ENCODE measurements at places on chromosomes 2 and 18.
A peak's percentile ranks its signal among the peaks of the same experiment; 100 is the strongest.

- DNase-seq, result no peak
Observed at GRCh38 chr2:203585516-203585915, 50.4 kb upstream of the RAPH1 start.

GRCh38 chr18:77201506-77201905 lies 48.1 kb upstream of the GALR1 start:
- DNase-seq, result no peak

DNA sequence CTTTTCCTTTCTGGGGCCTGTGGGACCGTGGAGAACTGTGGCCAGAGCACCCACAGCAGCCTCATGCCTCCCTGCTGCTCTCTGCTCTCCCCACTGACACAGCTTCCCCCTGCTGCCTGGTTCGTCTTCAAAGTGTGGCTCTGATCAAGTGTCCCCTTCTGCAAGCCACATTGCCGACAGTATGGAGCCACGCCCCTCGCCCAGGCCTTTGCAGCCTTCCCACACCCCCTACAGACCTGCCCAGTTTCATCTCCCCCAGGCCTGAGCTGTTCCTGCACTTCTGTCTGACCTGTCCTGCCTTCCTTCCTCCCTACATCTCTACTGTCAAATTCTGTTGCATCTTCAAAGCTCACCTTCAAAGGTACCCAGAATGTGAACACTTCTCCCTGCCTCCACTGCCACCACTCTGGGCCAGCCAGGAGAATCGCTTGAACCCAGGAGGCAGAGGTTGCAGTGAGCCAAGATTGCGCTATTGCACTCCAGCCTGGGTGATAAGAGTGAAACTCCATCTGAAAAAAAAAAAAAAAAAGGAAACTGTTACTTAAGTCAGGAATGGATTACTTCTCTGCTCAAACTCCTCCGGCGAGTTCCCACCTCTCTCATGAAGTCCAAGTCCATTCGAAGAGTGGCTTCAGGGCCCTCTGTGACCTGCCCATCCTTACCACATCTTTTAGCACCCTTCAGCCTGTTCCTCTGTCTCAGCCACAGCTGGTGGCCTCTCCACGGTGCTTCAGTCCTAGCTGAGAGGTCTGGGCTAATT lies 29.0 kb upstream of the CATIP start:
- no peak for DNase-seq

DNA sequence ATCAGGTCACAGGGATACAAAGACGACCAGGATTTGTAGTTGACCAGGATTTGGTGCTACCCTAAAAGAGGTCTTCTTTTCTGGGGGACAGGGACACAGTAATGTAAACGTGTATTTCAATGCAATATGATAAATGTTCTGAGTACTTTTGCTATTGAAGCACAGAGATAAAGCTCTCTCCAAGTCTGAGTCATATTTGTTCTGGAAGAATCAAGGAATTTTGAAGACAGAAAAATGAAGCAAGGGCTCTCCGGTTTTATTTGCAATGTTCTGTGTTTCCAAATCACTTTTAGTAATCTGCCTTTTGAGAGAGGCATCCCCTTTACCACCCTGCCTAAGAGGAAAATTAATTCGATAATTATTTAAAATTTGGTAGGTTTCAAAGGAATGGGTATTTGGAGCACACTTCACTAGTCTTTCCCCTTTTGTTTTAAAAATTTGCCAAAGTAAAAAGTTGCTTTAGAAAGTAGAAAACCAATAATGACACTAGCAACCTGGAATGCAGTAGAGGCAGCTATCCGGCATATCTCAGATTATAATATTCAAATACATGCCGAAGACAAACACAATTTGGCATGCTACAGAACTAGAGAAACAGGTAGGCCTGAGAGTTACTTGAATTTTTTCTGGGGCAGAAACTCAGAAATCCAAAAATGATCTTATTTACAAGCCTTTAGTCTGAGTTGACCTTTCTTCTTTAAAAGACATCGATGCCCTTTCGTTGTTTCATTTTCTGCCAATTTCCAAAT lies 82.7 kb downstream of the MREG start:
- no peak for DNase-seq

DNA sequence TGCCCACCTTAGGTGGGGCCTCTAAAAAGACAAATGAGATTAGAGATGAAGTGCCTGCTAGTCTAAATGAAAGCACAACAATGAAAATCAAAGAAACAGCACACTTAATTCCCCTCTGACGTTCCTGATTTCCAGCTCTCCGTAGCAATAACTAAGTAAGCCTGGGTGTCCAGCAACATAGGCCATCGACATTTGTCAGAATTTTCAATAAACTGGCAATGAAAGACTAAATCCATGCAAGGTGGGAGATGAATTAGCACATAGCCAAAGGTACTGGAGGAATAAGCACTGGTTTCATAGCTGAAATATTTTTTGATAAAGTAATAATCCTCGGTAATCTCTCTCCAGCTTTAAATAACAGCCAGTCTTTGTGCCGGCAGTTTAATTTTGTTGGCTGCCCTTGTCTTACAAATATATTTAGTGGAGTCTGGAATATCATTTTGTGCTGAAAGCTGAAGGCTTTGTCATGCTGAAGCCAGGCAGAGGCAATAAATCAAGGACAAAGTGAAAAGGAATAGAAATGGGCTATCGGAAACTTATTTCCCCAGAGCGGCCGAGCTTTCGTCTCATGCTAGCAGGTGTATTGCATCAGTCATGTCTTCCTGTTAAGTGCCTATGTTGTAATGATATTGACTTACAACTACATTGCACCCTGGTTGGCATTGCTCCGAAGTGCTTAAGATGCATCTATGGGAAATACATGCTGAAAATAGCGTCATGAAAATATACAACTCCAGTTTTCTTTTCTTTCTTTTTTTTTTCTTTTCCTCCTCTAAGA lies 790.1 kb downstream of the CNTNAP5 start:
- DNase-seq, result no peak

- no peak for DNase-seq
Observed at GRCh38 chr2:233551491-233551890, 15.1 kb downstream of the USP40 start.

DNA sequence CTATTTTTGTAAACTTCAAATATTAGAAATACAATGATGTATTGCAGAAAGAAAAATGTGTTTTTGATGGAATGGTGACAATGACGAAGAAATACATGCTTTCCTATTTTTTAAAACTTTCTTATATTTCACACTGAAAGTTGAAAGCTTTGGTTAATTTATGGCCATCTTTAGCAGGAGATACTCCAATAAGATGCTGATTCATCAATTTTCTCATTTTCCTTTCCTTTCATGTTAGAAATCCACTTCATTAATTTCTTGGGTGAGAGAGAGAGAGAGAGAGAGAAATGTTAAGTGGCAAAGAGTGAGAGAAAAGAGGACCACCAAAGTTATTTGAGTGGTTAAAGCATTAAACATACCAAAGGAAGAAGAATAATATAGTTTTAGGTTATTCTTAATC lies 28.6 kb upstream of the MAP2 start:
- DNase-seq, result no peak

DNA sequence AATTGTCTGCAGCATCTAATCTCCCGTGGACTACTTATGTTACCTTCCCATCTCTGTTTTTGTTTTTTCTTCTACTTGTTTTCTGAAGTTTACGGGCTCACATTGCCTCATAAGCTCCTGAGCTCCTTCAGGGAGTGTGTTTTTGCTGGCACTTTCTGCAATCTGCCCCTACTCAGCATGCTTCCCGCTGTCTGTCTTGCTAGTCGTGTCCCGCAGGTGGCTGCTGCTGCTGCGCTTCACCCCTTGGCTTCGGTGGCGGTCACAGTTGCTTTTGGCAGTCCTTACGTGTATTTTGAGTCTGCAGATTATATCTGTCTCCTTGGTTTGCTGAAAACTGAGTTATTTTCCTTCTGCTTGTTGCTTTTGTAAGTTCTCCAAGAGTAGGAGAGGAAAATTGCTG lies 37.3 kb downstream of the FER1L5 start:
- no peak for DNase-seq

DNA sequence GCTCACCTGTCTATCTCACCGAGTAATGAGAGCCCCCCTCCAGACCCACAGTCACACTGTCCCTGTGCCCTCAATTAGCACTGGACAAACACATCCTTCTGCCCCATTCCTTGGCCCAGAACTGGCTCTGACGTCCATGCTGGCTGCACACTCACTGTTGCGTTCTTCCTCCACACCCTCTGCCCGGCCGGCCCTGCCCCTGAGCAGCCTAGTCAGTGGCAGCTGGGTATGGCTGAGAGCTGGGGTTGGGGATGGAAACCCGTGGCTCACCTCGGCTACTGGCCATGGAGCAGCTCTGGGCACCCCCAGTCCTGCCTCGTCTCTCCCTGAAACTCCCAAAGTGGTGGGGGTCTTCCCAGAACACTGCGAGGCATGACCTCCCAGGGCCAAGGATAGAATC lies 6.5 kb upstream of the UCN start:
- DNase-seq, result no peak

GRCh38 chr18:22988208-22988607 lies 55.1 kb downstream of the RBBP8 start:
- DNase-seq, result no peak

- DNase-seq, result no peak
Observed at GRCh38 chr2:171712051-171712450, 24.8 kb downstream of the DYNC1I2 start.

DNA sequence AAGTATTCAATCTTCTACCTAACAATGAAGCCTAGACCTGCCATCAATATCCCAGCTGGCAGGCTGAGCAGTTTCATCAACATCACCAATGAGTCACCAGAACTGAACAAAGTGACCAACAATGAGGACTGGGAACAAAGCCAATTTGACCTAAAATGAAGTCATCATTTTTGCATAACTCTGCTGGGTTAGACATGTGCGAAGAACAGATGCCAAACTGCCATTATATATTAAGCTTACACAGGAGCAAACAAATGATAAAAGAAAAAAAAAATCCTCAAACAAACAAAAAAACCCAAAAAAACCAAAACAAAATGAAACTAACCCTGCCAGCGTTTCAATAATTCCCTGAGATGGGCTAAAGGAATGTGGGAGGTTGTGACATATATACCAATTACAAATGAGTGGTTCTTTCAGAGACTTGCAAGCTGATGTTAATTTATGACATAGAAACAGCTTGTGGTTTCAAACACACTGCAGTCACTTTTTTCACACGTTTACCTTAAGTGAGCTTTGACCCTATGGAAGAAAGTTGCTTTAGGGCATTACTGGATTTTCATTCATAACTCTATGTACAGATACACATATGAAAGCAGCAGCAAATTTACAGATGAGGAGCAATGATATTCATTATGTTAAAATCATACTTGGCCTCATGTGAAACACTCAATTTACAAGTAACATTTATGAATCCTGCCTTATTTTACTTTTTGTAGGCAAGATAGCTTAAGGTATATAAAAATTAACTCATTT lies 56.9 kb upstream of the CCDC141 start:
- DNase-seq, result peak; percentile 84

DNA sequence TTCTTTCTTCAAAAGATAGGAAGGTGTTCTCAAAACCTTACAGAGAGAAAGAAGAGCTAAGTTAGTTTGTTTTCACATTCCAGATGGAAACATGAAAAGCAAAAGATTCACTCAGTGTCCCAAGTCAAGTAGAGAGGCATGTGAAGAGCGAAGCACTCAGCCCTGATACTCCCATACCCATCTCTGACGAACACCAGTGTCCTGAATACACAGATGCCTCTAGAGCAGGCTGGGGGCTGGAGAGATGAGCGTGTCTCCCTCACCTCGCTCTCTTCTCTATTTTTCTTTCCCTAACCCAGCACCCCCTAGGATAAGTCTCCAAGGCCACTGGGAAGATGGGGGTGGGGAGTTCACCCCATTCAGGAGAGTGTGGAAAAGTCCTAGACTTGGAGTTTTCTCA lies 227.8 kb downstream of the TMEM163 start:
- no peak for DNase-seq

GRCh38 chr18:62610701-62611411 lies 88.0 kb downstream of the ZCCHC2 start:
- DNase-seq, result no peak

GRCh38 chr2:141889788-141890187 lies 241.0 kb downstream of the LRP1B start:
- DNase-seq, result no peak

GRCh38 chr2:51650769-51651168 lies 618.8 kb upstream of the NRXN1 start:
- no peak for DNase-seq

GRCh38 chr2:63834401-63834800 lies 7.3 kb upstream of the UGP2 start:
- no peak for DNase-seq

GRCh38 chr2:146262606-146263005 lies 1582.2 kb upstream of the ACVR2A start:
- DNase-seq, result no peak

- DNase-seq, result no peak
Observed at GRCh38 chr2:10498525-10499274, 50.6 kb upstream of the ODC1 start.

DNA sequence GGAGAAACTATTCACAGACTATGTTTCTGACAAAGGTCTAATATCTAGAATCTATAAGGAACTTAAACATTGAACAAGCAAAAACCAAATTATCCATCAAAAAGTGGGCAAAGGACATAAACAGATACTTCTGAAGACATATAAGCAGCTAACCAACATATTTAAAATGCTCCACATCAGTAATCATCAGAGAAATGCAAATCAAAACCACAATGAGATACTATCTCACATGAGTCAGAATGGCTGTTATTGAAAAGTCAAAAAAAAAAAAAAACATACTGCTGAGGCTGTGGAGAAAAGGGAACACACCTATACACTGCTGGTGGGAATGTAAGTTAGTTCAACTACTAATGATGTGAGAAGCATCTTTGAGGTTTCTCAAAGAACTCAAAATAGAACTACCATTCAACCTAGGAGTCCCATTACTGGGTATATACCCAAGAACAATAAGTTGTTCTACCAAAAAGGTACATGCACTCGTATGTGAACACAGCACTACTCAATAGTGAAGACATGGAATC lies 220.4 kb upstream of the TFPI start:
- no peak for DNase-seq

DNA sequence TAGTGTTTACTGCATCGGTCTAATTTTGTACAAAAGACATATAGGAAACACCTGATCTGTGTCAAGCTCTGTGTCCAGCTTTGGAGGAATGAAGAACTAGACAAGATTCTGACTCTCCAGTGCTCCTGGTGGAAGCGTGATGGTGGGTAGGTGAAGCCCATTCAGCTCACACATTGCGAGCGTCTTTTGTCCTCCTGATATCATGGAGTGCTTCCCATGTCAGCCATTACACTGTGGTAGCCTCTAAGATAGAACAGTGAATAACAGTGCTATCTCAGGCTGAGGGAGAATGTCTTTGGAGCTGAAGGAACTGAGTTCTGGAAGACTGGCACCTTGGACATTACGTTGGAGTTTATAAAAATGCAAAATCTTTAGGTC lies 350.2 kb downstream of the CYRIA start:
- DNase-seq, result no peak

GRCh38 chr2:44918095-44918775 lies 23.3 kb upstream of the SIX3 start:
- peak; percentile 36 for DNase-seq

Measured in suppressor macrophage treated with lipopolysaccharide for 1 hour (primary cell).